ENCODE measurements at places on chromosomes 11 and 22. TPM values are rescaled to one million over a fixed set of nuclear protein-coding genes. Genes with fewer than 3 reads are reported as not detected.

Gene IRF7
- 4.4 TPM for total RNA-seq

Gene OR52E8
- total RNA-seq: not detected

Gene CABP7
- total RNA-seq: not detected

Gene GNAZ
- total RNA-seq: 12.0 TPM

Gene VWCE
- 0.82 TPM for total RNA-seq
